ENCODE measurements at places on chromosomes 6 and 20.

- no peak for DNase-seq
Observed at GRCh38 chr6:84777888-84778287, 13.5 kb upstream of the TBX18 start.

DNA sequence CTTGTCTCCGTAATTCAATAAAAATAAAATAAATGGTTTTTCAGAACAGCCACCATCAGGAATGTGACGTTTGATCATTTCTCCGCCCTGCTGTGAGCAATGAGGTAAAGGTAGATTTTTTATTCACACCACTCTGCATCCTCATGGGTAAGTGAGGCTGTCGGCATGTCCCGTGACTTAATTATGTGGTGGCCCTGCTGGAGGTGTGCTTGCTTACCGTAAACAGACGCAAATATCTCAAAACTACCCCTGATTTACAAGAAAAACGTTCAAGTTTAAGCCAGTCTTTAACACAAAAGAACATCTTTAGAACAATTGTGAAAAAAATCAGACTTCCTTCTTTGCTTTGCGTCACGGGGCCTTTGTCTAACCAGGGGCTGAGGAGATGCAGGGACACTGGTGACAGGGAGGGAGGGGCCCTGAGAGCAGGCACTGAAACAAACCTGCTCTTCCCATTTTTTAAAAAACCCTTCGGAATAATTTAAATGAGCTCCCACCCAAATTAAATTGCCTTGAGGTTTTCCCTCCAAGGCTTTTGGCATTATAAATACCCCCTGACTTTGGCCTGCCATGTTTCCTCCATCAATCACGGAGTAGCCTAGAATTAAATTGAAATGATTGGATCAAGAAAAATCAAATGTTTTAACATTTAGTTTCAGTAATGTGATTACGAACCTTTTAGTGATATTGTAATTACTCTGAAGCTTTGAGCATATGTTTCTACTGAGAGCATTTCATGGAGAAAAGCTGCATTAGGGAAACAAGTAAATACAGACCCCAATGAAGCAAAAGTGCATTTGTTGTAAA lies 13.4 kb downstream of the PRKN start:
- DNase-seq: no peak

DNA sequence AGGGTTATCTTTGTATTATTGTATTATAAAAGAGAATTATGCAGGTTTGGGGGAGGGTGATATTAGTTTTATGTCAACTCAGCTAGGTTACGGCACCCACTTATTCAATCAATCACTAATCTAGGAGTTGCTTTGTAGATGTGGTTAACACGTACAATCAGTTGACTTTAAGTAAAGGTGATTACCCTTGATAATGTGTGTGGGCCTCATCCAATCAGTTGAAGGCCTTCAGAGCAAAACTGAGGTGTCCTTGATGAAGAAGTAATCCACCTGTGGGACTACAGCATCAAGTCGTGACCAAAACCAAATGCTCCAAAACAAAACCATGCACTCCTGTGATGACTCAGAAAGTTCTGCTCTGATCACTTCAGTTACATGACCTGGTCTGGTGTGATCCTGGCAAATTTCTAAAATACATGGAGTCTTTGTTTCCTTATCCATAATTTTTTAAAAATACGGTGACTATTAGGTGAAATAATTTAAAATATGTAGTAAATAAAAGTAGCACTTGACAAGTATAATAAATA lies 114.1 kb downstream of the IYD start:
- DNase-seq: no peak

DNA sequence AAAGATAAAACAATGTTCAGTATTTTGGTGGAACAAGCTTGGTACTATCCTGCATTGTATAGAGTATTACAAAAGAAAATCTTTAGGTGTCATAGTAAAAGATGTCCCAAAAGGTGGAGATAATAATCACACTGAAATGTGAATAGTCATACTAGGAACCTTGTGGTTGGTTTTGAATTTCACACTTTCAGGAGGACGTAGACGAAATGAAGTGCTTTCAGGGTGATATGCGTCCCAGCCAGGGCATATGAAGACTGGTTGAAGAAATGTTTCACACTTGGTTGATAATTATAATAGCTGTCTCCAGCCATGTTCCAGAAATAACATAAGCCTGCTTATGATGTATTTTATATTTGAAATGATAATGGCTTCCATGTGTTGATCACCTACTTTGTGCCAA lies 60.4 kb downstream of the SCAND1 start:
- no peak for DNase-seq
